ENCODE measurements at places on chromosomes 5 and 9.

DNA sequence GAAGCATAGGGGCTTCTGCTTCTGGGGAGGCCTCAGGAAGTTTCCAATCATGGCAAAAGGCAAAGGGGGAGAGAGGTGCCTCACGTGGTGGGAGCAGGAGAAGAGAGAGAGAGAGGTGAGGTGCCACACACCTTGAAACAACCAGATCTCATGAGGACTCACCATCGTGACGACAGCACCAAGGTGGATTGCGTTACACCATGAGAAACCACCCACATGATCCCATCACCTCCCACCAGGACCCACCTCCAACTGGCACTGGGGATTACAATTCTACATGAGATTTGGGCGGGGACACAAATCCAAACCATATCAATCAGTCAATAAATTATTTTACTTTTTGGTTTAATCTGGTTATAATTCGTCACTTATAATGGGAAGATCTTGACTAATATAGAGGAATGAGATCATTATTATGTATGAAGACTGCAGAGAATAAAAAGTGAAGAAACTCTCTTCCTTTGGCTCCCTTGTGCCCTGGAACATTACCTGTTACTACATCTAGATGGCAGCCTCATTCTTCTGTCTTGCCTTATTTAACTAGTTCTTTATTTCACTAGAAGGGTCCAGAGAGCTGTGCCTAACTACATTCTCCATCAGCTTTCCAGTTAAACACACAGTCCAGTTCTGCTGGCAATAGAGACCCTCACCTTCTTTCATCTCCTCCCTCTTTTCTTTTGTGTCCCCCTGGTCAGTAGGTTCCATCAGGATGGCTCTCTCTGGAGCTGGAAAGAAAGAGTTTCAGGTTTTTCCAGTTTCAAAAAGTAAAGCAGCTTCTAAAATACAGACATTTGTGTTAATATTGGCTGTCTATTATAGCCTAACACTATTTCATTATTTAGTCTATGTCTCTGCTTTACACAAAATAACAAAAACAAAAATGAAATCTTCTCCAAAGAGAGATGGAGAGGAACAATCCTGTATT lies 21.7 kb upstream of the SPINK7 start:
- DNase-seq = no peak

DNA sequence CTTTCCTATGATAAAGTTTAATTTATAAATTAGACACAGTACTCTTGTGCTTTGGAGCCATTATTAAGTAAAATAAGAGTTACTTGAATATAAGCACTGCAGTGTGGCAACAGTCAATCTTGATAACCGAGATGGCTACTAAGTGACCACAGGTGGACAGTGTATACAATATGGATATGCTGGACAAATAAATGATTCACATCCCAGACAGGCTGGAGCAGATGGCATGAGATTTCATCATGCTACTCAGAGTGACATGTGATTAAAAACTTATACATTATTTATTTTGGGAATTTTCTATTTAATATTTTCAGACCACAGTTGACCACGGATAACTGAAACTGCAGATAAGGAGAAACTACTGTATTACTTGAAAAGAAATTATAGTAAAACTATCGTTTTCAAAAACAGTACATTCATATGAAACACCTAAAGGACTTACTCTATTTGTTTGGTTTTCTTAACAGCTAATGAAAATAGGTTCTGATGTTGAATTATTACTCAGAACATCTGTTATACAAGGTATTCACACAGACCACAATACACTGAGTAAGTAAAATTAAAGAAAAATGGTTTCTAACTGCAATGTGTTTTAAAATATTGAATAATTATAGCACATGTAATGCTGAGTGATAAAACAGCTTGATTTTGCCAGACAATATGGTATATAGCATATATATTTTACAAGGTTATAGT lies 16.0 kb downstream of the LYRM7 start:
- no peak for DNase-seq

GRCh38 chr5:148820461-148821395 lies 5.7 kb upstream of the ADRB2 start:
- no peak for DNase-seq

DNA sequence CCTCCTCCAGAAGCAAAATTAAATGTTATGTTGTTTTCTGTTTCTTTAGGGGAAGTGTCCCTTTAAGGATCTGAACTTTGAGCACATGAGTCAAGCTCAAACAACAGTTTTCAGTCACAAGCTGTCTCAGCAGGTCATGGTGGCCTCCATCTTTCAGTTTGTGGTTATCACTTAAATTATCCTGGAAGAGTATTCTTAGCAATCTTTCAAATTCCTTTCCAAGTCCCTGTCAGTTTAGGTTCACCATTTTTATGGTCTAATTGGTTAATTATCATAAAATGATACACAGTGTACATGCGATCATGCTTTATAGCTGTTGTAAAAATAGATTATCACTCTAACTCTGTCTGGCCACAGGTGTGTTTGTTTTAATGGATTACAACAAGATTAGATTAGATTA lies 43.1 kb upstream of the SELENOP start:
- no peak for DNase-seq

DNA sequence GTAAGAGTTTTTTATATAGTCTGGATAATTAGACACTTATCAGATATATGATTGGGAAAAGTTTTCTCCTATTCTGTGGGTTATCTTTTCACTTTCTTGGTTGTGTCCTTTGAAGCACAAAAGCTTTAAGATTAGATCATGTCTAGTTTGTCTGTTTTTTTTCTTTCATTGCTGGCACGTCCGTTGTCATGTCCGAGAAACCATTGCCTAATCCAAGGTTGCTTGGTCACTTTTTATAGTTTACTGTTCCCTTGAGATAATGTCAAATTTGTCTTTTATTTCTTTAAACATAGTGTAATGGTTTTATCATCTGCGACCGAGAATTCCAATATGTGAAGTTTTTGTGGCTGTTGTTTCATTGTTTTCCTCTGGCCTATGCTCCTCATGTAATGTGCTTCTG lies 28.8 kb downstream of the GARNL3 start:
- DNase-seq = no peak

DNA sequence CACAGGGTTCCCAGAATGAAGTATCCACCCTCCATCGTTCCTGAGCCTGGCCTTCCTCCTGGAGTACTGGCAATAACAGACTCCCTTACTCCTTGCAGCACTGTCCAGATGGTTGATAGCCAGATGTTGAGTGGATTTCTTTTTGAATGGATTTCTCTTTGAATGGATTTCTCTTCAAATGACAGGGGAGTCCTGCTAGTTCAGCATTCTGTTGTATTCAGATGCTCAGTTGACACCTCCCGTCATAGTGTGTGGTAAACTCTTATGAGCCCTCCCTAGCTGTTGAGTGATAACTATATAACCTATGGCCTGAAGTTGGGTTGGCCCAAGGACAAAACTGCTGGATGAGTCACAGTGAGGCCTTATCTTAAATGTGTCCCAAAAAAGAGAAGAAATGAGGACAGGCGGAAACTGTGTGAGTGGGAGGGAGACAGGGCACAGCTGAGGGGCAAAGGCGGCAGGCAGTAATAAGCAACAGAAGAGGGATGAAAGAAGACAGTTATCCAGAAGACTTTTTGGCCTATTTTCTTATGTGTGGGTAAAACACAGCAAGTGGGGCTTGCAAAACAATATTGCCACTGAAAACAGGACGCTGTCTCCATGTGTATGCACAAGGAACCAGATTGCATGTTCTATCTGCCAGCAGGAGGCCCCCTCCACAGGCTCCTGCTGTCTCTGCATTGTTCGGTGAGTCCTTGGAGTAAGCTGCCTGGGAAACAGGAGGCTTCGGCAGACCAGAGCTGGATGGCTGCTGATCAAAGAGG lies 209.5 kb upstream of the S1PR3 start:
- no peak for DNase-seq

Measured in stimulated activated CD8-positive, alpha-beta memory T cell treated with anti-CD3 and anti-CD28 coated beads, Interleukin-7, amount 100 ng/mL, for 1 hour (primary cell).